ENCODE measurements at places on chromosomes 16 and 17.
A peak's percentile ranks its signal among the peaks of the same experiment; 100 is the strongest.

DNA sequence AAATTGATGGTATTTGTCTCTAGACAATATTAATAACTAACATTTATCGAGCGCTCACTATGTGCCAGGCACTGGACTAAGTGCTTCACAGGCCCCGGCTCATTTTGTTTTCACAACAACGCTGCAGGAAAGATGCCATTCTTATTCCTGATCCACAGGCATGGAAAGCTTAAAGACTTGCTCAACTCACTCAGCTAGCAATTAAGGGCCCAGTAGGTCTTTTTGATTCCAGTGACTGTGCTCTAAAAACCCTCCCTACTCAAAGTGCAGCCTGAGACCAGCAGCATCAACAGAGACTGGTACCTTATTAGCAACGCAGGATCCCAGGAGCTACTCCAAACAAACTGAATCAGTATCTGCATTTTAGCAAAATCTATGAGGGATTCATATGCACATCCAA, 35.3 kb downstream of the CUEDC1 start:
- DNase-seq, result no peak

DNA sequence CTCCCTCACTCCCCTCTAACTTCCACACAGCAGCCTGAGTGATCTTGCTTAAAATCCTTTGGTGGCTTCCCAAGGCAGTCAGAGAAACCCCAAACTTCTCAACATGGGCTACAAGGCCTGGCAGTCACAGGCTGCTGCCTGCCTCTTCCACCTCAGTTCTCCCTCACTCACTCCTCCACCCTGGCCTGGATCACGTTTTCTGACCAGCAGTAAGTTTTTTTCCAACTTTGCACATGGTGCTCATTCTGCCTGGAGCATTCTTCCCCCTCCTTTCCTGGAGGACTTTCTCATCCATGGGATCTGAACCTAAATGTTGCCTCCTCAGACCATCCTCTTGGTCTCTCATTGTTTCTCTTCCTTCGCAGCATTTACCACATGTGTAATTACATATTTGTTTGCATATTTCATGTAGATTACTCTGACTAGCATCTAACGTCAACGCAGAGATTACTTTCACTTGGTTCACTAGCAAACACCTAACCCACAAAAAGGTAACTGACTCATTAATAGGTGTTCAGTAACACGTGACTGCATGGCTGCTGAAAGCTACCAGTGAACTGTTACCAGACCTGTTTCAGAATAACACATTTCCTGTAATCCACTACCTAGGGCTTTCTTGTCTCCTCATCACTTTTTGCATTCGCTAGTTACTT, 17.1 kb downstream of the GNA13 start:
- DNase-seq, result no peak

DNA sequence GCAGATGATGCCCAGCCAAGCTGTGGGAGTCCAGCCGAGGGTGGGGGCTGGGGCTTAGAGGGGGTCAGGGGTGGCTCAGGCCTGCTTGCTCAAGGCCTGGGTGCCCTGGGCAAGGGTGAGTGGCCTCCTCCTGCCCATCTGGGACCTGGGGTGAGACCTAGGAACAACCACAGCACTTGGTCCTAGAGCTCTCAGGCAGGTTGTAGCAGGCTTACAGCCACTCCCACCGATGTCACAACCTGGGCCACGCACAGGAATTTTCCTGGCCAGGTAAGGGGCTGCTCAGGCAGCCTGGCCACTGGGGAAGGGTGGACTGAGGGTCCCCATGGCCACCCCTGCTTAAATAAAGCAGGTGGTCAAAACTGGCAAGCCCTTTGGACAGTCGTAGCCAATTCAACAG, 6.3 kb upstream of the SREBF1 start:
- DNase-seq, result no peak

GRCh38 chr16:89573826-89574680, 1.5 kb upstream of the CPNE7 start:
- DNase-seq, result no peak

- DNase-seq, result no peak
Observed at GRCh38 chr16:85826686-85827247, 27.3 kb downstream of the COX4I1 start.

DNA sequence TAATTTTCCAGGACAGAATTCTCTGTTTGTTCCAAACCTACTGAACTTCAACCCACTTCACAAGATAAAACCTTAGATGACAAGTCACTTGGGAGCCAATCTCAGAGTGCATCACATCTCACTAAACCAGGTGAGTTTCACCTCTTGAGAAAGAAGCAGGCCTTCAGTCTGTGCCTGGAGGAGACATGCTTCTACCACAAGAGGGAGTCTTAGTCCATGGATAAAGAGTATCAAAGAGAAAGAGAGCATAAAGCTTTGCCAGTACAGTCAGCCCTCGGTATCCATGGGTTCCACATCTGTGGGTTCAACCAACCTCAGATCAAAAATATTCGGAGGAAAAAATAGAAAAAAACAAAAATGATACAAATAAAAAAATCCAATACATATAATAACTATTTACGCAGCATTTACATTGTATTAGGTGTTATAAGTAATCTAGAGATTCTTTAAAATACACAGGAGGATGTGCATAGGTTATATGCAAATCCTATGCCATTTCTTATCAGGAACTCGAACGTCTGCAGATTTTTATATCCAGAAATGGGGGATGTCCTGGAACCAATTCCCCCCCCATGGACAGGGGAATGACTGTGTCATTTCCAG, 37.7 kb downstream of the DUSP14 start:
- peak; percentile 62 for DNase-seq

DNA sequence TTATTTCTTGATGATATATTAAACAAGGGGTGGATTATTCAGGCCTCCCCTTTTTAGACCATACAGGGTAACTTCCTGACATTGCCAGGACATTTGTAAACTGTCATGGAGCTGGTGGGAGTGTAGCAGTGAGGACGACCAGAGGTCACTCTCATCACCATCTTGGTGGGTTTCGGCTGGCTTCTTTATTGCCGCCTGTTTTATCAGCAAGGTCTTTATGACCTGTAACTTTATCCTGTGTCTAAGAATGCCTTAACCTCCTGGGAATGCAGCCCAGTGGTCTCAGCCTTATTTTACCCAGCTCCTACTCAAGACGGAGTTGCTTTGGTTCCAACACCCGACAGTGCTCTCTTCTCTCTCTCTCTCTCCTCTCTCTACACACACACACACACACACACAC, 221.9 kb downstream of the C16orf95 start:
- no peak for DNase-seq

DNA sequence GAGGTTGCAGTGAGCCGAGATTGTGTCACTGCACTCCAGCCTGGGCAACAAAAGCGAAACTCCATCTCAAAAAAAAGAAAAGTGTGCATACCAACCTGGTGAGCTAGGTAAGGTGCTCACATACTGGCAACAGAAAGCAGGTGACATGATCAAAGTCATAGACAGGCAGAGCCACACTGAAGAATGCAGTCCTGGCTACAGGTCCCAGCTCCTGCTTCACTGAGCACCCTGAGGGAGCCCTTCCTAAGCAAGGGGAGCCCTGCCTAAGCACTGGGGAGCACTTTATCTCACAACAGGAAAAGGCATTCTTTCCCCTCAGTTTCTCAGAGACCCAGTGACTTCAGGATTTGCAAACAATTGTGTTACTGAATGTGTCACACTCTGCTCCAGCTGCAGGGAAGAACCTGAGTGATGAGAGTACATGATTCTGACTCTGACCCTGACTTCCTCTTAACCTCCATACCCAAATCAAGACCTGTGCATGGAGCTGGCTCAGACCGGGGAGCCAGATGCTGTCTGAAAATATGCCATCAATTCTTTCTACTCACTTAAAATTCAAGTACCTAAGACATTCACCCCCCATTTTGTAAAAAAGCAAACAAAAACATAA, 40.5 kb downstream of the ANKRD11 start:
- DNase-seq, result peak; percentile 35

- no peak for DNase-seq
Observed at GRCh38 chr17:4173781-4174180, 30.8 kb downstream of the CYB5D2 start.

- peak; percentile 31 for DNase-seq
Observed at GRCh38 chr16:12390644-12391043, 413.0 kb downstream of the CPPED1 start.

- peak; percentile 83 for DNase-seq
Observed at GRCh38 chr17:30344283-30345088, 10.6 kb upstream of the TMIGD1 start.

DNA sequence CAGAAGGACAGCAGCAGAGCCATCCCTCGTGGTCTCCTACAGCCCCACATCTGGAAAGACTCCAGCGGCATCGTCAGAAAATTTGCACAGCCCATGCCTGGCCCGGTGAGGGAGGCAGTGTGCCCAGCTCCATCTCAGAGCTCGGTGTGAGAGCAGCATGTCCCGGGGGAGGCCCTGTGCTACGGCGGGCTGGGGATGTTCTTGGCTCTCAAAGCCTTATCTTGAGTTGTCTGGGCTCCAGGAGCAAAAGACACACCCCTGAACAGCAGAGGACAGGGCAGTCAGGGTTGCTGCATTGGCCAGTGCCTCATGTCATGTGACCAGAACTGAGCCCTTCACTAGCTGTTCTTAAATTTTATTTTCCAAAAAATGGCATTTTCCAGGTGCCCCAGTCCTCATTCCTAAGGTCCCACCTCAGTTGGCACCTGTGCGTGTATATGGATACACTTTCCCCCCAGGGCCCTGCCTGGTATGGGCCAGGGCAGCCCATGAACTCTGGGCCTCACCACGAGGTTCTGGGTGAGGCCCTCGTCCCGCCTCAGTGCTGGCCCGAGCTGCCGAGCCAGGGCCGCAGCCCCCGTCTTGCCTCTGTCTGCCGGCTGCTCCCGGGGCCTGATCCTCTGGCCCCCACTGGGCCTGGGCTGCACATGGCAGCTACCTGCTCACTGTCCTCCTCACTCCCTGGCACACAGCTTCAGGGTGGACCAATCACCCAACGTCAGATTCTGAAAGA, 3.0 kb downstream of the NUDT16L1 start:
- no peak for DNase-seq

DNA sequence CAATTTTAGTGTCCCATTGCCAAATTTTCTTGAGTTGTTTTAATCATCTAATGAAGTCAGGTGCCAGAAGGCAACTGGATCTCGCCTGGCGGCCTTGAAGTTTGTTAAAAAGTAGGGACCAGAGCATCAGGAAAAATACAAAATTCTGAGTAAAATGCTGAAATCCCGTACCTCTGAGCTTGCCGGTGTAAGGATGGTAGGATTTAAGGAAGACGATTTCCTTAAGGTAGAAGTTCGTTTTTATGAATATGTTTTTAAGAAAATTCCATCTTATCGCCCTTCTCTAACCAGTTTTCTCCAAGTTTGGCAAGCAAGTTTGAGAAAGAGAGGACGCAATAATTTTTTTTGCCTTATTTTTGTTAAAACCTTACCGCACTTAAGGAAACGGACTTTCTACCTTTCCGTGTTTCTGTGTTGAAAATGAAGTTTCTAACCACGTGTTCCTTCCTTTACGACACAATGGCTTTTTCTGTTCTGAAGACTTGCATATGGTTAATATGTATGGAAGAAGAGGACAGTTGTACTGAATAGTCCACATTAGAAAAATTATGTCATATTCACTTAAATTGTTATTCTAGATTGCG, 748 bp downstream of the ATF7IP2 start:
- peak; percentile 25 for DNase-seq

GRCh38 chr17:29079433-29079832, 36.5 kb downstream of the PIPOX start:
- DNase-seq, result no peak

DNA sequence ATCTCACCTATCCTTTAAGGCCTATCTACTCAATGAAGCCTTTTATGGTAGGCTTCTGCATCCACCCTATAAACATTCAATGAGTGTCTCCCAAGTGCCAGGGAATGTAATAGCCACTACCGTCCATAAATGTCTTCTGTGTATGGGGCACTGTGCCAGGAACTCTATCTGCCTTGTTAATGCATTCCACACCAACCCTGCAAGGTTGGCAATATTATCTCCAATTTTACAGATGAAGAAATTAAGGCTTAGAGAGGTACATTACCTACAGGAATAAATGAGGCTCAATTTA, 20.0 kb downstream of the MAP3K14 start:
- DNase-seq, result no peak

- DNase-seq, result peak; percentile 44
Observed at GRCh38 chr17:79970576-79971068, 65.0 kb downstream of the TBC1D16 start.

DNA sequence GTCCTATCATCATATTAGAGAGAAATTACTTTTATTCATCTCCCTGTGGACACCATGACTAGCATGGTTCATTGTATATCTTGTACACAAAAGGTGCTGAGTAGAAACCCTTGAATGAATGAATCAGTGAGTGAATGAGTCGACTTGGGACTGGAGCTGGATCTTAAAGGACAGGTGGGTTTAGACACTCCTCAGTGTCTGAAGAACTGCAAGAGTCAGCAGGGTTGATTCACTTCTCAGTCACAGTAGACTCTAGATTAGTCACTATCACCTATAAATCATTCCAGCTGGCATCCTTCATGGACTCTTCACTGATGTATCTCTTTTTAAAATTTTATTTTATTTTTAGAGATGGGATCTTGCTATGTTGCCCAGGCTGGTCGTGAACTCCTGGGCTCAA, 30.1 kb upstream of the PMFBP1 start:
- no peak for DNase-seq

DNA sequence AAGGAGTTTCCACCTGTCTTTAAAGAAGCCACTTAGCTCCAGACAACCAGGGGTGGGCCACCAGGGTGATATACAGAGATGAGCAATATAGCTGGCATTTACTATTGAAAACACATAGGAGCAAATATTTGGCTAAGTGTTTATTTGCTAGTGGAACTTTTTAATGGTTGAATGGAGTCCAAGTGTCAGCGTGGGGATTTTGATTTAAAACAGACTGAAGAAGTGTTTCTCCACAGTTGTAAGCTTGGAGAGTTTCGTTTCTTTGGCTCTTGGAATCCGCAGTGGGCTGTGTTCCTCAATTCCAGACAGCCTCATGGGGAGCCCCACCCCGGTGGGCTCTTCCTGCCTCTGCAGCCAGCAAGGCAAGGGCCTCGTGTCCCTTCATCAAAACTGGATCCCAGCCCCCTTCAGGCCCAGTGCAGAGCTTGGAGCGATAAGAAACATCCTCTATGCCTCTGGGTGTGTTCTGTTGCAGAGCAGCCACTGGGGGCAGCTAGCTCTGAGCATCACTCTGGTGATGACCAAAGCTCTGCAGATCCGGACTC, 36.1 kb downstream of the NOG start:
- peak; percentile 53 for DNase-seq

- DNase-seq, result no peak
Observed at GRCh38 chr16:88589441-88589840, 19.2 kb downstream of the ZC3H18 start.
